ENCODE measurements at places on chromosomes 7 and 10.

- DNase-seq = no peak
These were observed 7.1 kb upstream of the SEMA3E start for GRCh38 chr7:83655951-83656556.

- DNase-seq = no peak
These were observed 19.0 kb downstream of the TES start for GRCh38 chr7:116229366-116229765.

DNA sequence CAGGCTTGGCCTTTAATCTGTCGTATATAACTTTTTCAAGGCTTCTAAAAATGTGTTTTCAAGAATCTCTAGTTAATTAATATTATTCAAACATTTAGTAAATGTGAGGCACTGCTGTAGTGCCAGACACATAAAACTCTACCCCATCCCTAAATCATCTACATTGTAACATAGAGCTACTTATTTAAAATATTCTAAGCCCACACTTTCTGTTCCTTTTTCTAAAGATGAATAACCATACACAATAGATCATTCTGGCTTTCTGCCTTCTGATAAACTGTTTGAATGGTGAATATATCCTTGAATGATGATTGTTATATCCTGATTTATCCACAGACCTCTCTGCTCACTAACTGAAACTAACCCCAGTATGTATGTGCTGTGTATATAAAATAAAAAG is 41.4 kb downstream of the BRAF start:
- no peak for DNase-seq

DNA sequence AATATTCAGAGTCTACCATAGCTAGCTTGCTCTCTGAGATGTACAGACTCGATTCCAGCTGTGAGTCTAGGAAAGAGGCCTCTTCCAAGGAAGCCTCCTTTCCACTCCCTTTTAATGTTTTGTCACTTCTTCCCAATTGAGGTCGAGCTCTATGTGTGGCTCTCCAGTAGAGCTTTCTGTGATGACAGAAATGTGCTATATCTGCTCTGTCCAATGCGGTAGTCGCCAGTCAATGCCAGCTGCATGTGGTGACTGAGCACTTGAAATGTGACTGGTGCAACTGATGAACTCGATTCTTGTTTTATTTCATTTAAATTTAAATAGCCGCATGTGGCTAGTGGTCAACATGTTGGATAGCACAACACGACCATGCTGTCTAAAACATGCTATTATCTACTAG is 387.0 kb upstream of the NRP1 start:
- DNase-seq = no peak

GRCh38 chr7:43108255-43109011 is 4.0 kb upstream of the HECW1 start:
- no peak for DNase-seq
